ENCODE measurements at places on chromosomes 1 and 21.

DNA sequence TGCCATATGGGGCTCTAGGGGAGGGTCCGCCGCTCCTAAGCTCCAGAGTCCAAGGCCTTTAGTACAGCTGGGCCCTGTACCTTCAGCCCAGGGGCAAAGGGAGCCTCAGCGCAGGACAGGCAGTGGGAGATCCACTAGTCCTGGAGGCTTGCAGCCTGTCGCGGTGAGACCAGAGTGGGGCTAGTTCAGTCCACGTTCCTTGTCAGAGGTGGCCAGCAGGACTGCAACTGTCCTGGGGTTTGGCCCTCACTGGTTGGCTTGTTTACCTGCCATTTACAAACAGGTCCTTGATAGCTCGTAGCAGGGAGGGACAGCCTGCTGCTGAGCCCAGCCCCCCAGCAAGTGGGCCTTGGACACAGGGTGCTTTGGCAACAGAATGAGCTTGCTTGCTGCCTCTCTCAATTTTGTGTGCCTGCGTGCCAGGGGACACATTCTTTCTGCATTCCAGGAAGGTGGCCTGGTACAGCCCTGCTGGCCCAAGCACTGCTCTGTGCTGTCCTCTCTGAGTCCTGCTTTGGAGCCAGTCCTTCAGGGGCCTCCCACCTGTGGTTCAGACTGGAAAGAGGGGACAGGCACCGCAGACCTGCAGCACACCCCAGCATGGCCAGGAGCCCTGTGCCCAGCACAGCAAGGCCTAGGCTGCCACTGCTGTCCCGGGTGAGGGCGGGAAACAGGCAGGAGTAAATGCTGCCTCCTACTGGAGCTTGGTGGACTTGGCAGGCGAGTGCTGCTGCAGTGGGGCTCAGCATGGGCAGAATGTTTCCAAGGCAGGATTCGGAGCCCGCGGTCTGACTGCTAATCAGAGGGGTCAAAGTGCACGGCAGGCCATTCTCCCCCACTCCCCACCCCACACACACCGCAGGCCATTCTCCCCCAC, 15.2 kb downstream of the H6PD start:
- peak; percentile 64 for DNase-seq

- no peak for DNase-seq
Observed at GRCh38 chr1:164770131-164770529, 211.1 kb downstream of the PBX1 start.

DNA sequence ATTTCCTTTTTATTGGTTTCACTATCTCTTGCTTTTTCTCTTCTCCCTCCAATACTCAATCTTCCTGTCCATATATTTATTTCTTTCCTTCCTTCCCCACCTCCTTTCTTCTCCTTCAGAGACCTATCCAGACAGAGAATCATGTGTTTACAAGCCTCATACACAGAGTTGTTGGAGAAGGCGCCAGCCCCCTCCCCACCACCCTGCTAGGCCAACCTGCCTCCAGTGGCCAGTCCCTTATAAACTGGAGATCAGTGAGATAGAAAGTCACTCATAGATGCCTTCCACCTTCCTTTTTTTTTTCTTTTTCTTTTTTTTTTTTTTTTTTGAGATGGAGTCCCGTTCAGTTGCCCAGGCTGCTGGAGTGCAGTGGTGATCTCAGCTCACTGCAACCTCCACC, 53.3 kb downstream of the CD247 start:
- DNase-seq = no peak

DNA sequence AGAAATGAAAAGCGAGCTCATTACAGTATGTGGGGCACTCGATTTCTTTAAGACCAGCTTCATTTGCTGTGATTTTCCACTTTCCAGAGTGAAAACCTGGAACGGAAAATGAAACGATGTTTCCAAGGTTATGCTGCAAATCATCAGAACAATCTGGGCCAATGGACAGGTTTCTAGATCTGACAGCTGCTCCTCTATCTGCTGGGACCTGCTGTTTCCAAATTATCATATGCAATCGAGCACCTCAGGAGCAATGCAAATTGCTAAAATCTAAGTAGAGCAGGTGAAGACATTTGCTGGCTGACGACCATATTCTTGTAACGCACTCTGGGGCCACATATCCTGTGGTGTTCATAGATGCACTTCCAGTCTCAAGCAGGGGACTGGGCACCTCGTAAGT, 39.7 kb upstream of the TIAM1 start:
- DNase-seq = no peak

- DNase-seq = no peak
Observed at GRCh38 chr1:94859174-94859573, 39.0 kb downstream of the SLC44A3 start.

GRCh38 chr1:180365039-180365438, 135.0 kb downstream of the LHX4 start:
- no peak for DNase-seq

- peak; percentile 82 for DNase-seq
Observed at GRCh38 chr1:20732588-20733359, at the start of gene SH2D5. SH2D5 (minus strand) TSS chr1:20732703; CDS start chr1:20728044, 4,659 bp downstream.

- DNase-seq = no peak
Observed at GRCh38 chr1:2624735-2625300, 8.0 kb downstream of the MMEL1 start.

- DNase-seq = no peak
Observed at GRCh38 chr1:226616636-226617035, 68.1 kb downstream of the STUM start.

GRCh38 chr1:236663934-236664333, 22.4 kb upstream of the ACTN2 start:
- DNase-seq = no peak

DNA sequence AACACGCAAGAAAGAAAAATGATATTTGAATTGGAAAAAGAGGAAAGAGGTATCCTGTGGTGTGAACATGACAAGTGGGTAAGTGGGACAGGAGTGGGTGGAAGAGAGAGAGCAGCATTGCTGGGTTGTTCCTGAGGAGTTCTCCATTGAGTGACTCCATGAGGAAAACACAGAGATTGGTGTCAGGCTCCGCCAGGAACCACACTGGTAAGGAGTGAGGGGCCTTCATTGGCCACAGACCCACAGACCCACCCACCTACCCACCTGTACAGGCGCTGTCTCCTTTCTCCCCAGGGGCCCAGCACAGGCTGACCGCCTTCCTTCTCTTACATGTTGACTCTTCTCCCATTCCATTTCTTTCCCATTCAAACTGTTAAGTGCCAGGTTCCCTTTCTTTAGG, 20.9 kb downstream of the S100A7A start:
- DNase-seq = no peak

DNA sequence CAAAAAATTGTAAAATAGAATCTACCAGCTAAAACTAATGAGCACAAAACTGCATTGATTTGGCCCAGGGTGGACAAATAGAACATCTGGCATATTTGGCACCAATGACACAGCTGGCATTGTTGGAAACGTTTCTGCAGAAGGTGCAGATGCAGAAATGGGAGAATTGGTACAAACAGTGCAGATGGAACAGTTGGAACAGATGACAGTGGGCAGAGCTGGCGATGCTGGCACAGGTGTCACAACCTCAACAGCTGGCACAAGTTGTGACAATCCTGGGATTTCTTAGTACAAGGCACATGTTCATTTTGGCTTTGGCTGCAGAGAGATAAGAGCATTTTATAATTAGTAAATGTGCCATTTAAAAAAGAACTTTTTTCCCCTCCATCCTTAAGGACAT, 91.1 kb upstream of the ZBTB18 start:
- no peak for DNase-seq

DNA sequence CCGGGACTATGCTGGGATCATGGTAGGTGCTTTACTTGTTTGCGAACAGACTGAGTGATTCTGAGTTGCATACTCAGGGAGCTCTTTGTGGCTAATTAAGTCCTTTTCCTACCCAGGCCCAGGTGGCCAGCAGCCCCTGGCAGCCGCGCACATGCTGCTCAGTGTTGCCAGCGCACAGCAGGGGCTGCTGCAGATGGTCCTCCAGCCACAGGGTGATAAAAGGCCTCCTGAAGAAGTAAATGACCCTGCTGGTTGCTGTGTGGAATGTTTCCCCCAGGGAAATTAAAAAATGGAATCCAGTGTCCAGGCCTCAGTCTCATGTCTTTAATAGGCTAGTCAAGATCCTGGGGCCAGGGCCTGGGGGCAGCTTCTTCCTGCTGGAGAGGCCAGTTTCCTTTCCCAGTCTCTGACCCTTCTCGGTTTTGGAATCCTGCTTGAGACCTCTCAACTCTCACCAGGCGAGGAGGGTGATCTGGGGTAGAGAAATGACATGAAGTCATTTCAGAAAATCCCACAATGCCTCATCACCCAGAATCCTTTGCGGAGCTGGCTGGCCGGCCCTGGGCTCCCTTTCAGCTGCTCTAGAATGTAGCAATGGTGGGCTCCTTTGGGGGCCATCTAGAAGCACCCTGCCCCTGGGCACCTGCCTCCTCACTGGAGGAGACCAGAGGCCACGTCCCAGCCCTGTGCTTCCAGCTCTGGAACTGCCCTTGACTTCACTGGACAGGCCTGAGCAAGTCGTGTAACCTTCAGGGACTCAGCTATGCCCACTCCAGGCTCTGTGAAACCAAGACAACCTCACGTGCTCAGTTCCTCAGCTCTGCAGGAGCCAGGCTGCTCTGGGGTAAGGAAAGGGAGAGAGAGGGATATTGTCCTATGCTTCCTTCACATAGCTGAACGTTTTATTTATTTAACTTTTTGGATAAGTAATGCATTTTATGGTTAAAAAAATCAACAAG, 131.4 kb downstream of the MRPS6 start:
- DNase-seq = no peak

GRCh38 chr1:89354205-89354604, 9.7 kb upstream of the GBP6 start:
- no peak for DNase-seq

DNA sequence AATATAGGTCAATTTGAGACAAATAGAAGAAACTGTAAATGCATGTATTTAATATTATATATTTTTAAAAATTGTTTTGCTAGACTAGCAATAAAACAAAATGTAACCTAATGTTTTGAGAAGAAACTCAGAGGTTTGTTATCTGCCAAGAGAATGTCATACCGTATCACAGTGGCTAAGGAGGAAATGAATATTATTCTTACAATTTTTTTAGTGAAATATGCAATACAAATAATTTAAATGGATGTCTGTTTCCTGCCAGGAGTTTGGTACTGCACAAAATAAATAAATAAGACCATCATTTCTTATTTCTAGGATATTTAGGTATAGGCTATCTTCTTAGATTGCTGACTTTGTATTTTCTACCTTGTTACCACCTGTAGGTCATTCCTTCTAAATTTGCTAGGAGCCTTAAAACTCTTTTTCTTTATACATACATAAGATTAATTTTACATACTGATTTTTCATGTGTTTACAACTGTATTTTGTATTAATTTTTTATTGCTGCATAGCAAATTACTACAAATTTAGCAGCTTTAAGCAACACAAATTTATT, 113.6 kb downstream of the NEK7 start:
- DNase-seq = no peak

DNA sequence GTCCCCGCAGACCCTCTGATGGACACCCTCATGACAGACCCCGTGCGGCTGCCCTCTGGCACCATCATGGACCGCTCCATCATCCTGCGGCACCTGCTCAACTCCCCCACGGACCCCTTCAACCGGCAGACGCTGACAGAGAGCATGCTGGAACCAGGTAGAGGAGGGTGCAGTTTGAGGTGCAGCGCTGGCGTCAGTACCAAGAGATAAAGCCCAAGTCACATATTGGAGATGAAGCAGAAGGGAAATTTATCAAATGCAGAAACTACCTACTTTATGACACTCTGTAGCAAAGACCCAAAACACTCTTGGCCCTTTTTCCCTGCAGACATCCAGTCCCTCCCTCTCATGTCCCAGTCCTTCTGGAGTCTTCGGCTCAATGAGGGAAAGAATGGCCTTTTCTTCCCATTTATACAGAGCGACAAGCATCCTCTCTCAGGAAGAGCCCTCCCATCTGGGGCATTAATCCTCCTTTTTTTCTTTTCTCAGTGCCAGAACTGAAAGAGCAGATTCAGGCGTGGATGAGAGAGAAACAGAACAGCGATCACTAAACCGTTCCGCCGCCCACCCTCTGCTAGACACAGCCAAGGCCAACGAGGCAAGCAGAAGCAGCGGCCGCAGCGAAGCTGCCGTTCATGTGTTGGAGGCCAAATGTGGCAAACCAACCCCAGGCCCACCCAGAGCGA, 30.8 kb upstream of the KIF1B start:
- no peak for DNase-seq

DNA sequence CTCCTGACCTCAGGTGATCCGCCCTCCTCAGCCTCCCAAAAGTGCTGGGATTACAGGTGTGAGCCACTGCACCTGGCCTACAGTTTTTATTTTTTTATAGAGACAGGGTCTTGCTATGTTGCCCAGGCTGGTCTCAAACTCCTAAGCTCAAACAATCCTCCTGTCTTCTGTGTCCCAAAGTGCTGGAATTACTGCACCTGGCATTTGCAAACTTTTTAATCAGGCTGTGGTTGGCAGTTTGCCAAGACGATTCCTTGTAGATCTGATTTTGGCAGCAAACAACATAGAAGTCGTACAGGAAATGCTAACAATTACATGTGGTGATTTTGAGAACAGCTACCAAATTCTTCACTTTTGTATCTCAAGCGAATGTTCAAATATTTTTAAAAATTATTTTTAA, 10.1 kb downstream of the RBP7 start:
- DNase-seq = no peak

GRCh38 chr1:220368352-220369265, 96.4 kb upstream of the RAB3GAP2 start:
- DNase-seq = no peak

DNA sequence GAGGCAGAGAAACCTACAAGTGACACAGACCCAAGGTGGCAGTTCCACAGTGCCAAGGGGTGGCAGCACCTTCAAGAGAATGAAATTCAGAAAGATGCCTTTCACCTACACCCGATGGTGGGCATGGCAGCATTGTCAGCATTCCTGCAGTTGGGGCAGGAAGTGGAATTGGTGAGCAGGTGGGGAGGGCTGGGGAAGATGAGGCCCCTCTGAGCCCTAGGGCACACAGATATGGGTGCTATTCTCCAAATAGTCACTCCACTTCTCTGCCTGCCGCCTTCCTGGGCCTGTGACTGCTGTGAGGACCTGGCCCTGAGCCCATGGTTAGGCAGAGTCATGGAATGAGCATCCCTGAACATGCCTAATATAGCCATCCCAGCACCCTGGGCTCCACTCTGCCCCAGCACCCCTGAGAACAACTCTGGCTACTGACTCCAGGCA, 8.3 kb downstream of the SHISA4 start:
- no peak for DNase-seq

DNA sequence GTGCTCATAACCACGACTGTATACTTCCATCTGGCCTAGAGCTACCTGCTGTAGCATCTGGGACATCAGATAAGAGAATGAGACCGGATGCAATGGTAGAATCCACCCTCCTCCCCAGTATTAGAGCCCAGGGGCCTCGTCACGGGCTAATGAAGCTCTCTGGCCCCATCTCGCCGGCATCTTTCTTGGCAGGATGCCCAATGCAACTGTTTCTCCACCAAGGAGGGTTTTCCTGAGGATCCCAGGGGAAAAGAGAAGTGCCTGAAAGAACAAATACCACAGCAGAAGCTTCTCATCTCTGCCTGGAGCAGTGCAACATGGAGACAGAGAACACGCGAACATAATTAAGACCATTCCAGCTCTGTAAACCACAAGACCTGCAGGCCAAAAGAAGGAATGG, 80.0 kb downstream of the VWA5B1 start:
- no peak for DNase-seq

GRCh38 chr1:230166366-230167132, 99.5 kb downstream of the GALNT2 start:
- DNase-seq = no peak

Data from activated T-cell treated with anti-CD3 and anti-CD28 coated beads, Interleukin-2, amount 50 U/mL, for 48 hours (primary cell).